WERI-Rb-1 (cell line): ENCODE measurements at places on chromosomes 12 and 14.

GRCh38 chr12:18383203-18383602 lies 121.9 kb downstream of the PIK3C2G start:
- DNase-seq: no peak

DNA sequence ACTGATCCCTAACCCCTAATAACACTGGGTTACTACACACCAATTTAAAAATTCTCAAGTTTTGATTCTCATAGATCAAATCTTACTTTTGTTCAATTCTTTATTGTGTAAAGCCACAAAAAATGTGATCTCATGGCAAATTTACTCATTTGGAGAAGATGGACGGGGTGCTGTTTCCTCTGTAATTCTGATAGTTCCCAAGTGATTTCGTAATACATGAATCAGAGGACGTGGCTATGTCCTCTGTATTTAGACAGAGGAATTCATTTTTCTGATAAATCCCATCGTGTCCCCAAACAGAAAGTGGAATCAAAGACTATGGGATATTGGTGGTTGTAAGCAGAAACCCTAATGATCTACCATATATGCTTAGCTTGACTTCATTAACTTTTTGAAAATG lies 76.6 kb upstream of the GNG2 start:
- DNase-seq: no peak

GRCh38 chr14:104420990-104421389 lies 158.6 kb upstream of the C14orf180 start:
- no peak for DNase-seq

DNA sequence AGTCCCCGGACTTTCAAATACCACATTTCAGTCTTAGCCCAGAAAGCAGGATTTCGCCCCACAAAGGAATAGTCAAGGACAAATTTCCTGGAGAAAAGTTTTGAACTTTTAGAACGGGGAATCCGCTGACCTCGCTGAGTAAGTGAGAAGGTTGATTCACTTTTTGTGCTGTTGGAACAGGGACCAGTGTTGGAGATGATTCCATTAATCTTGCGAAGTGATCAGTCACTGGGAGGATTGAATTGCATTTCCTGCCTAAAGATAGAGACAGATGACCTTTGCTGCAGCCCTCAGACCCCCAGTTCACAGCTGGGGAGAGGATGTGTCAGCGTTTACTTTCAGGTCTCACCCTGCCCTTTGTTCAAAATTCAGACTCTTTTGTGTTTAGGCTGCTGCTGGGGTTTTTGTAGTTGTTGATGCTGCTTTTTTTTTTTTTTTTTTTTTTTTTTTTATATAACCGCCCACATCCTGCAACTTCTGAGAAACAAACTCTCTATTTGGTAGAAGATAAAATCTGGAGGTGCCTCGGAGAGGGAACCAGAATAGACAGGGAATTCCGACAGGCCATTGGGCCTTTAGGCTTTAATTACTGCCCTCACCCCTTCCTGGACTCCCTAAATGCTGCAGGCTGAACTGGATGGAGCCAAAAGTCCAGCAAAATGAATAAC lies 9.8 kb upstream of the KDM2B start:
- no peak for DNase-seq

GRCh38 chr12:79455286-79455685 lies 235.5 kb downstream of the PAWR start:
- no peak for DNase-seq

DNA sequence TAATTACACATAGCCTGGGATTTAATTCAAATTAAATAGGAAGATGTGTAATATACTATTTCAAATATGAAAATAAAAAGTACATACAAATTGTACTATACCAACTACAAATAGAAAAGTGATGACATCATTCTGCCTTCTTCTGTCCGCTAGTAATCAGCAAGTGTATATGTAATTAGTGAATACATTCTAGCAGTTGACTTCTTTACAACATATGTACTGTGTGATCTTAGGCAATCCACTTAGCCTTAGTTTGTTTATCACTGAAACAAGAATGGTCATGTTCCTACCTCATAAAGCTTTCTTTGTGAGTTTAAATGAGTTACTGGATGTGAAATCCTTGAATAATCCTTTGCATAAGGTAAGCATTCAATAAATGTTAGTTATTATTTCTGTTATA lies 7.8 kb upstream of the LUM start:
- DNase-seq: no peak

DNA sequence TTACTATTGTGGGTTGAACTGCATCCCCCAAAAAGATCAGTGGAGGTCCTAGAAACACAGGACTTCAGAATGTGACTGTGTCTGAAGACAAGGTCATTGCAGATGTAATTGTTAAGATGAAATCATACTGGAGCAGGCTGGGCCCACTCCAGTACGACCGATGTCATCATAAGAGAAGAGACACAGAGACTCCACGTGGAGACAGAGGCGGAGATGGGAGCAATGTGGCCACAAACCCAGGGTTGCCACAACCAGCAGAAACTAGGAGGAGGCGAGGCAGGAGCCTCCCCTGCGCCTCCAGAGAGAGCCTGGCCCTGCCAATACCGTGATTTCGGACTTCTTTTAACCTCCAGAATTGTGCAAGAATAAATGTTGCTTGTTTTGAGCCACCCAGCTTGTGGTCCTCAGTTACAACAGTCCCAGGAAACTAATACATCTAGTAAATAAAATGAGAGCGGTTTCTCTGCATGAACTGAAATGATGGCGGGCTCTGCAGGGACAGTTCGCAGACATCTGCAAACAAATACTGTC lies 25.7 kb upstream of the FZD10 start:
- DNase-seq: no peak

- no peak for DNase-seq
These were observed 122.0 kb upstream of the HIF1A start for GRCh38 chr14:61573321-61573720.
